ENCODE measurements at places on chromosomes 5 and 9.

- no peak for DNase-seq
Measured at GRCh38 chr5:59246145-59246869, 647.2 kb downstream of the PDE4D start.

GRCh38 chr5:91188755-91189154 is 194.4 kb downstream of the ARRDC3 start:
- DNase-seq = no peak

DNA sequence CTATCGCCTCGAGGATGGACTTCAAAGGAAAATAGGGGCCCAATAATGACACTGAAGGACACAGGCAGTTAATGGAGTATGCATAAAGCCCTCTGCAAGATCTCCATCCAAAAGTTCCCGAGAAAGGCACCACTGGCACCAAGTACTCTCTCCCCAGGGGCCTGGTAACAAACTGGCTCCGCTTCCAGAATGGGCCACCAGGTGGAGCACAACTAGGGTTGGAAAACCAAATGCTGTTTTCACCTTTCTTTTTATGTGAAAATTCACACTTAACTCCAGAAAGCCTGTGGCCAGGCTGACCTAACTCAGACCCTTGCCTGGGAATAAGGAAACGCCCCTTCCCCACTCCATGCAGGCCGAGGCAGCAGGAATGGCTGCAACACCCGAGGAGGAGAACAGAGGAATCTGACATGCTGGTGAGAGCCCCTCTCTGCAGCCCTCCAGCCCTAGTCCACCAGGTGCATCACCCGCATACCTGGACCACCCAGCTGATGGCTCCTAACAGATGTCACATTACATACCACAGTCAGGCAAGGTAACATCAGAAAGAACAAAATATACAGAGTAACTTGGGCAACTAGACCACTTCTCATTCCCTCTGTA is 42.8 kb downstream of the CAMSAP1 start:
- DNase-seq = peak; percentile 60

DNA sequence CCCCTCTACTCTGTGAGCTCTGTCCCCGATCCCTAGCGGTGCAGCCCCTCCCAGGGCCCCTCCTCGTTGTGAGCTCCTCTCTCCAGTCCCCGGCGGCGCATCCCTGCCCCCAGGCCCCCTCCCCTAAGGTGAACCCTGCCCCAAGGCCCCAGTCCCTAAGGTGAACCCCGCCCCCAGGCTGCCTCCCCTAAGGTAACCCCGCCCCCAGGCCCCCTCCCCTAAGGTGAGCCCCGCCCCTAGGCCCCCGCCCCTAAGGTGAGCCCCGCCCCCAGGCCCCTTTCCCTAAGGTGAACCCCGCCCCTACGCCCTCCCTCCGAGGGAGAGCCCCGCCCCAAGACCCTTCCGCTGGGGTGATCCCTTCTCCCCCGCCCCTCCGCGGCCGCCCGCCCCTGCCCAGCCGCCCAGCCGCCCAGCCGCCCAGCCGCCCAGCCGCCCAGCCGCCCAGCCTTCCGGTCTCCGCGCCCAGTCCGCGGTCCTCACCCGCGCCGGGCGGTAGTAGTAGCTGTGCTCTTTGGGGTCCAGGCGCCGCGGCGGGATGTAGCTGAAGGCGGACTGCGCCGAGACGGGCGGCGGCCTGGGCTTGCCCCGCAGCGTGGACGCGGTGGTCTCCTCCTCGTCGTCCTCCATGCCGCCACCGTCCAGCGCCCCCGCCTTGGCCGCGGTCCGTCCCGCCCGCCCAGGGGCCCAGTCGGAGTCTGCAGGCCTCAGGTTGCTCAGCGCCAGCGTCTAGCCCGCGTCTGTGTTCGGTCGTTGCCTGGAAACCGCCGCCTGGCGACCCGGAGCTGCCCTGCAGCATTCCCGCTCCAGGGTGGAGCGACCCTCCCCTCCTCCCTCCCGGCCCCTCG is at the start of gene CFAP90:
TSS of gene CFAP90 (minus strand) at position 739 of the 845 bp plus-strand sequence. CDS start at position 627, 112 bp downstream.
- DNase-seq = no peak

DNA sequence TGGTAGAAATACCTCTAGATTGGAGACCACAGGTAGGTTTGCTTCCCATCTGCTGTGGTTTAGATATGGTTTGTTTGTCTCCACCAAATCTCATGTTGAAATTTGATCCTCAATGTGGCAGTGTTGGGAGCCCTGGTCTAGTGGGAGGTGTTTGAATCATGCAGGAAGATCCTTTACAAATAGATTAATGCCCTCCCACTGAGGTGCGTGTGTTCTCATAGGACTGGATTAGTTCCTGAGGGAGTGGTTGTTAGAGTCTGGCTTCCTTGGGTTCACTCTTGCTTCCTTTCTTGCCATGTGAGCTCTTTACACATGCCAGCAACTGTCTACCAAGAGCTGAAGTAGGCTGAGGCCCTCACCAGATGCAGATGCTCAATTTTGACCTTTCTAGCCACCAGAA is 391.1 kb upstream of the GRIA1 start:
- DNase-seq = no peak

GRCh38 chr9:116760636-116761035 is 73.5 kb downstream of the TRIM32 start:
- DNase-seq = no peak

DNA sequence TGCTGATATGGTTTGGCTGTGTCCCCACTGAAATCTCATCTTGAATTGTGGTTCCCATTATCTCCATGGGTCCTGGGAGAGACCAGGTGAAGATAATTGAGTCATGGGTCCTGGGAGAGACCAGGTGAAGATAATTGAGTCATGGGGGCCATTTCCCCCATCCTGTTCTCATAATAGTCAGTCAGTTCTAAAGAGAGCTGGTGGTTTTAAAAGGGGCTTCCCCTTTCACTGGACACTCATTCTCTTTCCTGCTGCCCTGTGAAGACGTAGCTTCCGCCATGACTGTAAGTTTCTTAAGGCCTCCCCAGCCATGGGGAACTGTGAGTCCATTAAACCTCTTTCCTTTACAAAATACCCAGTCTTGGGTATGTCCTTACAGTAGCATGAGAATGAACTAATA is 99.6 kb downstream of the TRIM32 start:
- no peak for DNase-seq

Measured in CD4-positive, CD25-positive, alpha-beta regulatory T cell (primary cell).